ENCODE measurements at places on chromosomes 12 and 14.

DNA sequence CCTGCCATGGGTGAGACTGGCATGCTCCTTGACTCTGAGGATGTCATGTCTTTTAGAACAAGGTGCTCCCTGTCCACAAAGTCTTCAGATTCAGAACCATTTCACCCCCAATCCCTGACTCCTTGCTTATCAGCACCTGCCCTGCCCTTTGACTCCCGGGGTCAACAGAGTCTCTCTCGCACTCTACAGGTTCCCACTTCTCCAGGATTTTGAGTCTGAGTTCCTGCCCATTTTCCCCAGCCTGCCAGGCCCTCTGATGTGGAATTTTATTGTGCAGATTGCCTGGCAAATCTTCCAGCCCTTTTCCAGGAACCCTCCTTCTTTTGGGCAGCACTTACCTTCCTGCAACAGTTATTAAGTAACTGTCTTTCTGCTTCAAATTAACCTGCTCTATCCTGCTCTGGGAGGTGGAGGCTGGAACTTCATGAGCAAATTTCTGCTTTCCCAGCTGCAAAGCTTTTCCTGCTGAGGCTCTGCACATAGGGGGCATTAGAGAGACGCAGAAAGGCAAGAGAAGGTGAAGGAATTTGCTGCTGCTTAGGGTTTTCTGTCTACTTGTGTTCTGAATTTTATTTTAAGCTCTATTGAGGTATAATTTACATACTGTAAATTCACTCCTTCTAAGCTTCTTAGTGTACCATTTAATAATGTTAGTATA is 259.1 kb downstream of the PCNX1 start:
- no peaks in the 10 kb centered on the region for H3K27me3 ChIP-seq
- H3K27ac ChIP-seq = no peak overlapping the region
- H3K4me1 ChIP-seq = no peaks in the 10 kb centered on the region
- no peak overlapping the region for H3K4me3 ChIP-seq

DNA sequence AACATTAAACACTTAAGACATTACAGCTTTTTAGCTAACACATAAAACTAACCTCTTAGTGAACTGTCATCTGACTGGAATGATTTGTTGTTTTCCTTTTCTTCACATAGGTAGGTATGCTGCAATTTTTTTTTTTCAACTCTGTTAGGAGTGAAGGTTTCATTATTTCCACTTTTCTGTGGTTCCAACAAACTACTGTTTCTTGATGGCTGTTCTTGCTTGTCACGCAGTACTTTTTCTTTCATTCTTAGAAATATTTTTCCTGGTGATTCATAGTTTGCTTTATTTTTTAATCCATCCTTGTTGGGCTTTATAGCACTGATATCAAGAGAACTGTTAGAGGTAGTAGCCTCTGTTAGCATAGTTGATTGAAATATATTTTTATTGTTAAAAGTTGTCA is 6.3 kb downstream of the MIS18BP1 start:
- no peaks in the 10 kb centered on the region for H3K36me3 ChIP-seq
- H3K27me3 ChIP-seq = no peaks in the 10 kb centered on the region
- no peak overlapping the region for H3K27ac ChIP-seq

DNA sequence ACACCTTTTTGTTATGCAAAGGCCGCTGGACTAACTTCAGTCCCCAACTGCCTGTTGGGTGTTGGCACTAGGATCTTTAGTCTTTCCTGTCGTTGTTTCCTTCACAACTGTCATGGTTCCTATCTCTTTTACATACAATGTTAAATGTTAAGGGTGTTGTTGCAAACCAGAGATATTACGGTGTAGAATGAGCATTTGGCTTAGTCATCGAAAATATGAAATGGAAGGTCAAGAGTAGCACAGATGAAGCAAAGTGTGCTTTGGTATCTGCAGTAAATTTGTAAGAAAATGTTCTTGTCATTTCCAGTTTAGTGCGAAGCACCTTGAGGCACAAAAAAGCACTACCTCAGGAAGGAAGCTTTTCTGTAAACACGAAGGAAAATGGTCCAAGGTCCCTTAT is 751.3 kb upstream of the LRFN5 start:
- no peaks in the 10 kb centered on the region for H3K27me3 ChIP-seq
- H3K4me1 ChIP-seq = no peaks in the 10 kb centered on the region
- no peak overlapping the region for H3K4me3 ChIP-seq
- H3K27ac ChIP-seq = no peak overlapping the region
- DNase-seq = no peak

GRCh38 chr14:22039938-22040780 is 366.5 kb upstream of the OR4E1 start:
- no peaks in the 10 kb centered on the region for H3K4me1 ChIP-seq
- no peak overlapping the region for H3K4me3 ChIP-seq
- no peak for DNase-seq
- H3K36me3 ChIP-seq = no peaks in the 10 kb centered on the region
- no peaks in the 10 kb centered on the region for H3K27me3 ChIP-seq

DNA sequence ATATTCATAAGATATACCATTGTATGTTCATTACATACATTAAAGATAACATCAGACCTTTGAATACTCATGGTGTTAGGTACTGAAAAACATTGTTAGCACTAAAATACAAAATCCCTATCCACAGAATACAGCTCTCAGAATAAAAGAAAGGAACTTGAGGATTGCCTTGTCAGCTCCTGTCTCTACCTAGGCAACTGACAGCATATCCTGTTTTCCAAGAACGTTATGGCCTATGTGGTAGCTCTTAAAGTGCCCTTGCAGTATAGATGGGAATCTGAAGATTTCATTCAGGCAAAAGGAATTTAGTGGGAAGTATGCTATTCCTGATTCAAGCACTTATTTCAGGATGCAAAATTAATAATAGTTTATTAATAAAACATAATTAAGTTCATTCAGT is 1.8 kb upstream of the PPP1R12A start:
- H3K4me1 ChIP-seq = no peaks in the 10 kb centered on the region
- no peak overlapping the region for H3K27ac ChIP-seq
- H3K36me3 ChIP-seq = no peaks in the 10 kb centered on the region
- no peaks in the 10 kb centered on the region for H3K27me3 ChIP-seq

GRCh38 chr12:53258541-53259539 is 9.3 kb upstream of the ESPL1 start:
- no peak overlapping the region for H3K27ac ChIP-seq
- H3K27me3 ChIP-seq = no peaks in the 10 kb centered on the region
- no peak for DNase-seq
- H3K4me1 ChIP-seq = no peaks in the 10 kb centered on the region
- peaks cover 6% of the 10 kb centered on the region for H3K36me3 ChIP-seq
- H3K4me3 ChIP-seq = no peak overlapping the region
